ENCODE measurements at places on chromosomes 2 and 18. TPM values are rescaled to one million over a fixed set of nuclear protein-coding genes. Genes with fewer than 3 reads are reported as not detected.

CD207 gene
- 0.96 TPM for total RNA-seq

SRD5A2 gene
- 0.72 TPM for total RNA-seq

IL36A gene
- not detected for total RNA-seq

UGGT1 gene
- 28.6 TPM for total RNA-seq

MOGAT1 gene
- total RNA-seq, result not detected

GRCh38 chr18:61679836-61680235 is 213.0 kb downstream of the RNF152 start:
- no peak for DNase-seq

GRCh38 chr2:79985145-79985544 is 319.4 kb downstream of the LRRTM1 start:
- DNase-seq, result no peak

DNA sequence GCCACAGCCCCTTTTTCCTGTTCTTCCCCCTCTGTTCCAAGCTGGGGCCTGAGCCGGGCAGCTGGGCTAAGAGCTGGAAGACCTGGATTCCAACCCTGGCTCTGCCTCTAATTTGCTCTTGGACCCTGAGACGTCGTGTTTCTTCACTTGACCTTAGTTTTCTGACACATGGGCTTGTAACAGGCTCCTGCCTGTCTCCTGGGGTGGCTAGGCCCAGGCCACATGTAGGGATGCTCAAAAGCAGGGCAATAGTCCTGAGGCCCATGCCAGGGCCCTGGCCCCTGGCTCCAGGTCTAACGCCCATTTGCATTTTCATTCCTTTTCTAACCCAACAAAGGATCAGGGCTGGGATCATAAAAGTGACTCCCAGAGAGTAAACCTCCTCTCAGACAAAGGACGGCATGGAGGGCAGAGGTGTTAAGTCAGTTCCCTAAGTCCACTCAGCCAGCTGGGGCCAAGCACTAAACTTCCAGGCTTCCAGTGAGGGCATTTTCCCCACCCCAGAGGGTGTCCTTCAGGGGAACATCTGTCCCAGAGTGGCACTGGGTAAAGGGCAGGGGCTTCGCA is 16.6 kb upstream of the DNMT3A start:
- DNase-seq, result no peak

Data from umbilical cord (tissue), 2 donors.